ENCODE measurements at places on chromosomes 16 and 17. TPM values are rescaled to one million over a fixed set of nuclear protein-coding genes. Genes with fewer than 3 reads are reported as not detected.

Gene KRT33B
- not detected for total RNA-seq

Gene SPPL2C
- not detected for total RNA-seq

Gene CCR7
- total RNA-seq = 0.26 TPM

Gene ZNF75A
- total RNA-seq = 12.9 TPM

Gene HSF4
- 76.8 TPM for total RNA-seq

Gene XYLT1
- total RNA-seq = 6.0 TPM

Gene LUC7L3
- 85.6 TPM for total RNA-seq

Gene DNAH2
- 0.66 TPM for total RNA-seq

Gene TMEM114
- not detected for total RNA-seq

Gene HOXB13
- total RNA-seq = not detected

Gene TBC1D3
- total RNA-seq = not detected

Gene KRT20
- total RNA-seq = not detected

Gene C16orf92
- not detected for total RNA-seq

Gene KRTAP9-2
- total RNA-seq = not detected

Gene FAAP100
- total RNA-seq = 27.8 TPM

Gene ASPA
- total RNA-seq = 0.78 TPM

Gene AIPL1
- not detected for total RNA-seq

Gene UNC45B
- total RNA-seq = not detected

Gene SULT1A4
- total RNA-seq = 6.3 TPM

Gene KRTAP3-2
- total RNA-seq = not detected

Gene CETP
- 0.66 TPM for total RNA-seq

Gene KRT14
- total RNA-seq = 2.3 TPM

Gene CTRB1
- 20,352 TPM for total RNA-seq
